Astrocyte of the hippocampus (primary cell): ENCODE measurements at places on chromosomes 2 and 18.

DNA sequence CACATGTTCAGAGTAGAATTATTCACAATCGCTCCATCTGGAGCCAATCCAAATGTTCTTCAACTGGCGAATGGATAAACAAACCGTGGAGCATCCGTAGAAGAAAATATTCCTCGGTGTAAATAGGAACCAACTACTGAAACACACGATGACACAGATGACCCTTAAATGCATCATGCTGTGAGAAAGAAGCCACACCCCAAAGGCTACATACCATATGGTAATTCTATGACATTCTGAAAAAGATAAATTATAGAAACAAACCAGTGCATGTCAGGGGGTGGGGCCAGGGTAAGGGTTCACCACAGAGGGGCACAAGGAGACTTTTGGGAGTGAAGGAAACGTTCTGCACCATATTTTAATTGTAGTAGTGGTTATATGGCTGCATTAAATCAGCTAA, 312.2 kb upstream of the SMIM21 start:
- no peak for DNase-seq

DNA sequence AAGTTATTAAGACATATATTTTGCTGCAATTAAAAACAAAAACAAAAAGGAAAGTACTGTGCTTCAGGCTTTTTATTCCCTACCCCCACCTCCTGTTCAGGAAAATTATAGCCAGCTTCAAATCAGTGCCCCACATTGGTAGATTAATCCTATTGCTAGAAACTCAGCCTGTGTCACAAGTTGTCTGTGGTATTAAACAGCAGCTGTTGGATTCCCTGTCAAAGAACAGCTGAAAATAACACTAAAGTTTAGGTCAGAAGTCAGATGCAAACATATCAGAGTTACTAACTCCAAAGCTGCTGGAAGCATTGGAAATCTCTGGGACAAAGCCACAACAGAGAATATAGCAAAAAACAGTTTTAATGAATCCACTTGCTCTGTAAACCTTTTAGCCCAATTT, 818 bp upstream of the CCDC141 start:
- no peak for DNase-seq

DNA sequence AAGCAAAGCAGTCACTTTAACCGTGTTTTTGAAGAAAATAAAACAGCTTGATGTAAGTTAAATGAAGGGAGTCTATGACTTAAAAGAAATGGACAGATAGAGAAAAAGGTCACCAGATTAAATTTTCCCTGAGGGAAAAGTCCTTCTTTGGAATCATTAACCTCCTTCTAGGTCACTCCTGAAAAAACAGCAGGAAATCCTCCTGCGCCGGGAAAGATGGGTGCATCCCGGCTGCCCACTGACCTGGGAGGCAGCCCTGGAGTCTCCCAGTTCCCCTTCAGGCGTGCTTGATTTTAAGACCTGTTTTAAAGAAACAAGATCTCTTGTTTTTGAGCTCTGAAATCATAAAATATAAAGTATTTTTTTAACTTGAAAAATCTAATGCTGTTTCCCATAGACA, 18.4 kb upstream of the ZNF521 start:
- no peak for DNase-seq

GRCh38 chr18:25275412-25276001, 76.5 kb downstream of the ZNF521 start:
- DNase-seq = no peak

- no peak for DNase-seq
Observed at GRCh38 chr2:168191955-168192785, 55.2 kb downstream of the STK39 start.

DNA sequence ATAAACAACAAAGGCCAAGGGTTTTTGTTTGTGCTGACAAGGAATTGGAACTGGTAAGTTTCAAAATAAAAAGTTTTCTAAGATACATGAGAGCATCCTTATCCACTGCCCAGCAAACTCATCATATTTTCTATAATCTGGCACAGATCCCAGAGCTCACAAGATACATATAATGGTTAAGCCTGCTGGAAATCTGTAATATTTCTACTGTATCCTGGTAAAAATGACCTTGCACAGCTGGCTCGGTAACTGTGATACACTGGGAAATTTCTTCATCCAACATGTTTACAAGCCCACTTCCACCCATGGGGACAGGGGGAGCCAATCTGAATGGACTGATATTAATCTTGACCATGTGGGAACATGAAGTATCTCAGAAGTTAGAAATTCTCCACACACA, 425.4 kb upstream of the MMADHC start:
- no peak for DNase-seq

DNA sequence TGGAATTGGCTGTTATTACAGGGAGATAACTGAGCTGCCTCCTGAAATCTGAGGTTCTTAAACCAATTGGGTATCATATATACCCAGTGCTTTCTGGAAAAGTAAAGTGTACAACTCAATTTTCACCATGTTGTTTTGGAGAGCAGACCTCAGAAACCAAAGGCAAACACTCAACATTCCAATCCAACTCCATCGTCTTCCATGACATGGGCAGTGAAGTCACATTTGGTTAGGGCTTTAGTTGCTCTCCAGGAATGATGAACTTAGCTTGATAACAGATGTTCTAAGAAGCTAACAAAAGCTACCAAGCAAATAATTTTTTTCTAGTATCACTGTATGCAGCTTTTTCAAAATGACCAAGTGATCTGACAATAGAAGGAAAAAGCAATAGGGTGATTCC, 107.0 kb upstream of the SLC35G4 start:
- DNase-seq = peak; percentile 46

GRCh38 chr2:127085317-127085681, 21.7 kb downstream of the BIN1 start:
- peak; percentile 70 for DNase-seq

DNA sequence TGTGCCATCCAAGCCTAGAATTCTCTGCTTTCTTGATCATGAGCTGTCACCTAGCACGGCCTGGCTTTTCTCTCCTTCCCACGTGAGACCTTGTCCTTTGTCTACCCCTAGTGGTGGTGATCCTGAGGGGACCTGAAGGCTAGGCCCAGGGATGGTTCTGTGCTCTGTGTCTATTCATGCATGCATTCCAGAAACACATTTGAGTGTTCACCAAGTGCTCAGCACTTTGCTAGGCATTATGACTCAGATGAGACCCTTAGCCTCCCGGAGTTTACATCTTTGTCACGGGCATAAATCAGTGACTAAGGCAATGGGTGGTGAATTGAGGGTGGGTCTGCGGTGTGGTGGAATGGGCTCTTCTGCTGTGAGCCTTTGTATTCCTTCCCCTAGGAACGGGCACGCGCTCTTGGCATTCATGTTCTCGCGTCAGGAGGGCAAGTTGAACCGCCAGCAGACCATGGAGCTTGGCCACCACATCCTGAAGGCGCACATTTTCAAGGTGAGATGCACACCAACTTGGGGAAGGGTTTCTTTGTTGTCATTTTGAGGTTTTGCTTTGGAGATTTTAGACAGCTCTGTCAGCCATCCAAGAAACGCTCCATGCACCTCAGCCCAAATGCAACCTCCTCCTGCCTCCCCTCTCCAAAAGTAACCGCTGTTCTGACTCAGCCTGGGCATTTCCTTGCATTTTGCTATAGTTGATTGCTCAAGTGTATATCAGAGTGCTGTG, 100.9 kb downstream of the WDSUB1 start:
- peak; percentile 95 for DNase-seq

GRCh38 chr2:230814616-230815015, 50.1 kb upstream of the ITM2C start:
- DNase-seq = peak; percentile 46

DNA sequence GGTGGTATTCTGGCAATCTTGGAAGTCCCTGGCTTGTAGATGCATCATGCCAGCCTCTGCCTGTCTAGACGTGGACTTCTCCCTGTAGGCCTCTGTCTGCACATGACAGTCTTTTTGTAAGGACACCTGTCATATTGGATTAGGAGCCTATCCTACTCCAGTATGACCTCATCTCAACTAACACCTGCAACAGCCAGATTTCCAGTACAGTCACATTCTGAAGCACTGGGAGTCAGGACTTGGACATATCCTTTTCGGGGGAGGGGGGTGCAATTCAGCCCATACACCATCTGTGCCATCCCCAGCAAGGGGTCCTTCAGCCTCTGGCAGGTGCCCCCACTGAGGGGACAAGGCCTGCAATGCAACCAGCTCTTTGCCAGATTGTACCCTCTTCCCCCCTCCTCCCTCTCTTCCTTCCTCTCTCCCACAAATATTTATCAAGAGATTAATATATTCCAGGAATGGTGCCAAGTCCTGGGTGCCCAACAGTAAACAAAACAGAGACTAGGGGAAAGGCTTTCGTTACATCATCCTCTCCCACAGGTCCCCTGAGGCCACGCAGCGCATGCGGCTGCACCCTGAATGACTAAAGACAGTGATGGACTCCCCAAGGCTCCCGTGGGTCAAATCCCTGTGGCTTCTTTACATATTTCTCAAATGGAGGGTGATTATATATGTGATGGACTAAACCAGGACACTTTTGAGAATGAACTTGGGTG, 20.5 kb upstream of the MYCN start:
- DNase-seq = peak; percentile 36

GRCh38 chr2:212480447-212480846, 58.2 kb downstream of the ERBB4 start:
- DNase-seq = no peak

DNA sequence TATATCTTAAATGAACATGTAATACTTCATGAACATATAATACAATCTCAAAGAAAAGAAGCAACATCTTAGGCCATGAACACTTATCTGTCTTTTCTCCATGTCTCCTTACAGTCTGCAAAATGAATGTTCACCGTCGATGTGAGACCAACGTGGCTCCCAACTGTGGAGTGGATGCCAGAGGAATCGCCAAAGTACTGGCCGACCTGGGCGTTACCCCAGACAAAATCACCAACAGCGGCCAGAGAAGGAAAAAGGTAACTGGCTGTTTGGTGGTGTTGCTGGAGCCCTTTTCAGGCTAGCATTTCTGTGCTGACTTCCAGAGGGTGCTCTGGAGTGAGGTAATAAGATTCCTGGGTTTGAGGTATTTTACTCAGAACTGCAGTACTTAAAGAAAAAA, 295.9 kb upstream of the EPAS1 start:
- no peak for DNase-seq

DNA sequence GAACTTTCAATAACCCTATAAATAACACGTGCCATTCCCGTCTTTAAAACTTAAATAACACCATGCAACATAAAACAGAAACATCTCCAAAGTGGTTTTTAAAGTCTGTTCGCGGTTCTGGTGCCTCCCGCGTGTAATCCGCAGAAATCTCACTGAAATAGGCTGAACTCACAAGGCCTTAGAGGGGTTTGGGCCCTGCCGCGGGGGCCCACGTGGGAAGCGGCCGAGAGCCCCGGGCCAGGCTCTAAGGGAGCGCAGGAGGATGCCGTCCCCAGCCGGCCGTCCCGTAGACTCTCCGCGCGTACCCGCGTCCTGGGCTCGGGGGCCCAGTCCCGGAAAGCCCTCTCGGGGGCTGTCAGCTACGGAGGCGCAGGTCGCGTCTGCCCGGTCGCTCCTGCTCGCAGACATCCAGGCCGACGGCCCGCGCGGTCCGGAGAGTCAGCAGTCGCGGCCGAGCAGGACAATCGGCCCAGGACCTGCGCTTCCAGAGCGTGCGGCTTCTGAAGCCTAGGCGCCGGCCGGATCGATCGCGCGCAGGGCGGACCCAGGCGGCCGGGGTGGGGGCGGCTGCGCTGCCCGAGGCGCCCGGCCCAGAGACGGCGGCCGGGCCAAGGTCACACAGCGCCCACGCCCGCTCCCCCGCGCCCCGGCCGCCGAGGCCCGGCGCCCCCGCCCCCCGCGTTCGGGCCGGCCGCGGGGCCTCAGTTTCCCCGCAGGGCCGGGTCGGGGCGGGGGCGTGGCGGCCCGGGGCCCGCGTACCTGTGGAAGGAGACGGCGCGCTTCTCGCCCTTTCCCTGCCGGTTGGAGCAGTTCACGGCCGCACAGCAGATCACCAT, 558 bp downstream of the THAP4 start:
- peak; percentile 71 for DNase-seq

- DNase-seq = peak; percentile 47
Observed at GRCh38 chr2:206556357-206556949, 85.8 kb upstream of the FAM237A start.

DNA sequence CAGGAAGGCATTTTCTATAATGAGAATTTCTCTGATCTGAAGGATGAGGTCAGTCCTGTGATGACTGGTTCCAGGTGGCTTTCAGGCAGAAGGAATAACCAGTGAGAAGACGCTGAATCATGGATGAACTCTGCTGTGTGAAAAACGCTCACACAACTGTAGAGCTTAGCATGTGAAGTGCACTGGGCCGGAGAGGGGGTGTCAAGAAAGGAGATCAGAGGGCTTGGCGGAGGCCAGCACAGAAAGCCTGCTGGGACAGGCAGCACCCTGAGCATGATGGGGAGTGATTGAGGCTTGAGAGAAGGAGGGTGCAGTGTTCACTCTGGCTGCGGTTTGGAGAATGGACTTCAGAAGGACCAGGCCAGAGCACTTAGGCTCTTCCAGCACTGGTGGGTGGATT, 236.5 kb downstream of the TPGS2 start:
- DNase-seq = no peak

GRCh38 chr2:85524336-85524908, 14.5 kb upstream of the MAT2A start:
- DNase-seq = peak; percentile 36

DNA sequence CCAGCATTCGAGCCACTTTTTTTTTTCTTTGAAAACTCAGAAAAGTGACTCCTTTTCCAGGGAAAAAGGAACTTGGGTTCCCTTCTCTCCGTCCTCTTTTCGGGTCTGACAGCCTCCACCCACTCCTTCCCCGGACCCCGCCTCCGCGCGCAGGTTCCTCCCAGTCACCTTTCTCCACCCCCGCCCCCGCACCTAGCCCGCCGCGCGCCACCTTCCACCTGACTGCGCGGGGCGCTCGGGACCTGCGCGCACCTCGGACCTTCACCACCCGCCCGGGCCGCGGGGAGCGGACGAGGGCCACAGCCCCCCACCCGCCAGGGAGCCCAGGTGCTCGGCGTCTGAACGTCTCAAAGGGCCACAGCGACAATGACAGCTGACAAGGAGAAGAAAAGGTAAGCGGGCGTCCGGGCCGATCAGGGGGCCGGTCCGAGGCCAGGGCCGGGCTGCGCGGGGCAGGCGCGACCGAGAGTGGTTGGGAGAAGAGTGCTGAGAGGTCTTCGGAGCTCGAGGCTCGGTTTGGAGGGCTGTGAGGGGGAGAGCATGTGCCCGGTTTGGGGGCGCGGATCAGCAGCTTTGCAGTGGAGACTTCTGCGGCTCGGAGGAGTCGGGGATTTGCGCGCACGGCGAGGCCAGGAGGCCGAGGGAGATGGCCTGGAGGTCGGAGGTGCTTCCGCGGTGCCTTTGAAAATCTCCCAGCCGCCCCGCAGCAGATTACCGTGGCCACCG, 502 bp downstream of the EPAS1 start:
- DNase-seq = peak; percentile 46
